Umbilical cord (tissue), 2 donors: ENCODE measurements at places on chromosomes 11 and 22.

DNA sequence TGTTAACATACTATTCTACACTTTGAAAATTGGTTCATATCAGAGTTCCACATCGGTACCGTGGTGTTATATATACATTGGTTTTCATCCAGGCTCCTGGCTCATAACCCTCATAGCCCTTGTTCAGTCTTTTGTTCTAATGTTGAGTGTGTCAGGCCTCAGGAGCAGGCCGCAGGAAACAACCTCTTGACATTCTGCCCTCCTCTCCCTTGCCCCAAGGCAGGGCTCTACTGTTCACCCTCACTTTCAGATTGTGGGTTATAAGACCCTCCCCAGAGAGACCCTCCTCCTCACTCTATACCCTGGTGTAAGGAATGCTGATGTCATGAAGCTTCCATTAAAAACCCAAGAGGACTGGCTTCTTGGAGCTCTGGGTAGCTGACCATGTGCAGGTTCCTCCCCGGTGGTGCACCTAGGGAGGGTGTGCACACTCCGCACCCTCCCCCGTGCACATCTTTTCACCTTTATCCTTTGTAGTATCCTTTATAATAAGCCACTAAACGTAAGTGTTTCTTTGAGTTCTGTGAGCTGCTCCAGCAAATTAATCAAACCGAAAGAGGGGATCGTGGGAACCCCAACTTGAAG, 12.1 kb downstream of the SSH3 start:
- DNase-seq: no peak

DNA sequence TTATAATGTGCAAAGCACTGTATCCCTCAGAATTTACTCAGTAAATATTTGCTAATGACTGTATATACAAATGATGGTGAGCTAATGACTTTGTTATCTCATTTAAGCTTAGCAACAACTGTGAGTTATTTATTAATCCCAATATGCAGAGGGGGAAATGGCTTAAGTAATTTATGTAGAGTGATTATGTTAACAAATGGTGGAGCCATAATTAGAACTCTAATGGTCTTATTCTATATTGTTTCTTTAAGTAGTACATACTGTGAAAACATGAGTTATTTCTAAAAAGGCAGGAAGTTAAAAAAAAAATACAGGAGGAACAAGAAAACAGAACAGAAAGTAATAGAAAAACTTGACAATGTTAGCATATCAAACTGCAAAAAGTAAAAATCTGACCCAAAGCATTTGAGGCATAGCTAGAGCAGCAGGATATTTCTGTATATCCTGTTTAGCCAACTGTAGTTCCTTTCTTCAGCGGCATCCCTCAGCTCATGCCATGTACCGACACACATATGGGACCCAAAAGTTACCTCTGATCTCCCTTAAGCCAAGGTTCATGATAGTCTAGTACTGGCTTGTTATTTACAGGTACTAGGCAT, 94.2 kb downstream of the FCHSD2 start:
- peak; percentile 33 for DNase-seq

GRCh38 chr11:64598106-64598796, 7.2 kb downstream of the SLC22A12 start:
- DNase-seq: no peak

DNA sequence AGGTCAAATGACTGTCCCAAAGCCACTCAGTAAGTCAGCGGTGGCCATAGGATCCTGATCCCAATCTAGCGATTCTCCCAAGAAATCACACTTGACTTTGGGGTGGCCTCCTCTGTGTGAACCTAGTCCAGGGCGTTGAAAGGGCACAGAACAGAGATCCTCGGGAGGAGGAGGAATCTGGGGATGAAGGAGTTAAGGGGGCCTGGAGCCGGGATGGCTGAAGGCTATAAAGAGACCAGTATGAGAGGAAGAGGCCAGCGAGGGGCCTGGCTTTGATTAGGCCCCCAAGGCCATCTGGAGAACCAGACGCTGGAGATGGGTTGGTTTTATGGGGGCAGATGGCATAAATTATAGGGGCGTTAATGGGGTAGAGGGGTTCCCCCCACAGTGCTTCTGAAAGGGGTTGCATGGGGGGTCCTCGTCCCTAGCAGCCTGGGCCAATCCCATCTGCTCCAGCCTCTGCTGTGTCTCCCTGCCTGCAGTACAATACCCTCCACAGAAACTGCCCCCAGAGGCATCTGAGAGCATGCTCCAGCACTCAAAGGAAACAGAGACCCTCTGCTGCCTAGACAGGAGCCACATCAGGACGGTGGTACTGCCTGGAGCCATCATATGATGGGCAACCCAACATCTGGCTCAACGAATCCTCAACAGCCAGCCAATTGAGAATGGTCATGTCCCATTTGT, 35.2 kb upstream of the TRIM29 start:
- DNase-seq: peak; percentile 53

DNA sequence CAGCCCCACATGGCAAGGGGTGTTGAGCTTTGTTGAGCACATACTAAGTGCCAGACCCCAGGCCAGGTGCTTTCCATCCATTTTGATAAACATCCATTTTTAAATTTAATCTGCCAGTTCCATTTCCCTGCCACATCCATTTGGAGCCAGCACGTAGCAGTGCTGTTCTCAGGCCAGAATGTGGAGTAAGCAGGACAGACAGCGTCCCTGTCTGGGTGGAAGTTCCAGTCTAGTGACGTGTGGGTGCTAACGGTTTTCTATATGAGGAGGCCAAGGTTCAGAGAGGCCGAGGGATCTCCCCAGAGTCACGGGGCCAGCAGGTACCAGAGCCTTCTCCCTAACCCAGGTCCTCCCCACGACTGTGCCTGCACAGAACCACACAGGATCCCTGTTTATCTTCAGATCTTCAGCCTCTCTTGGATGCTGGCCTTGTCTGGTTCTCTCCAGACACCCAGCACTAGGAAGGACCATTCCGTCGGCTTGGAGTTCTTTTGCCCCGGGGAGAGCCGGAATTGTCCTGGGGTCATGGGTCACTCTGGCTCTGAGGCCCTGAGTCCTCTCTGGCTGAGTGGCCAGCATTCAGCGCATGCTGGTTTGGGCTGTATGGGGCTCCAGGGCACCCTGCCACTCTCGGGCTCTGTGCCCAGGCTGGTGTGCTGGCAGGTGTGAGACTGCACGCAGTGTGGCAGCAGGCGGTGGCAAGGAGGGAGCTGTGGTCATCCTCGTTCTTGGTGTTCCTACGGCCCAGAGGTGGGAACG, 63.6 kb upstream of the PPARA start:
- DNase-seq: peak; percentile 20

DNA sequence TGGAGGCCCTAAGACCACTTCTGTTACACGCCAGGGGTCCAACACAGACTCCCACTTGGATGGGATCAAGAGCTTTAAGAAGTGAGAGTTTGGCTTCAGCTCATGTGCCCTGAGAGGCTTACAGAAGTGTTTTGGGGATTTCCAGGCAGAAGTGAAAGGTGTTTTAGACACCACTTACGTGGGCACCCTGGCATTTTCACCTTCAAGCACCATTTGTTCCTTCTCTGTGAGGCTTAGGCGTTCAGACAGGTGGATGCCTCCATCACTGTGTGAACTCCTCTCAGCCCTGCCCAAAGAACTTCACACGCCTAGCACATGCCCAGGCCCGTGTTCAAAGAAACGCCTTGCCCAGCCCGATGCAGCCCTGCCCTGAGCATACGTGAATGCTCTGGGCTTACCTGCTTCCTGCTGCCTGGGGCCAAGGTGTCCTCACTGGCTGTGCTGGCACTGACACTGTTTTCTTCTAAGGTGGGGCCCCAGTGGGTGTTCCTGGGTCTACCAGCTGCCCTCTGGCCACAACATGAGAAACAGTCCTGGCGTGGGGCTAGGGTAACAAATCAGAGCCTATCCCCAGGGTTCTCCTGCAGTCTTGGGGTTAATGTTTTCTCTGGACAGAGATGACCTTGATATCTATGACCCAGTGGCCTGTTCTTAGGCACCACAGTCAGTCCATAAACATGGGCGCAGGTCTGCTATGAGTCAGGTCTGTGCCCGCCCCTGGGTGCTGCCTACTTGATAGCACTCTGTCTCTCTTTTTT, 34.0 kb downstream of the AMPD3 start:
- DNase-seq: peak; percentile 7

DNA sequence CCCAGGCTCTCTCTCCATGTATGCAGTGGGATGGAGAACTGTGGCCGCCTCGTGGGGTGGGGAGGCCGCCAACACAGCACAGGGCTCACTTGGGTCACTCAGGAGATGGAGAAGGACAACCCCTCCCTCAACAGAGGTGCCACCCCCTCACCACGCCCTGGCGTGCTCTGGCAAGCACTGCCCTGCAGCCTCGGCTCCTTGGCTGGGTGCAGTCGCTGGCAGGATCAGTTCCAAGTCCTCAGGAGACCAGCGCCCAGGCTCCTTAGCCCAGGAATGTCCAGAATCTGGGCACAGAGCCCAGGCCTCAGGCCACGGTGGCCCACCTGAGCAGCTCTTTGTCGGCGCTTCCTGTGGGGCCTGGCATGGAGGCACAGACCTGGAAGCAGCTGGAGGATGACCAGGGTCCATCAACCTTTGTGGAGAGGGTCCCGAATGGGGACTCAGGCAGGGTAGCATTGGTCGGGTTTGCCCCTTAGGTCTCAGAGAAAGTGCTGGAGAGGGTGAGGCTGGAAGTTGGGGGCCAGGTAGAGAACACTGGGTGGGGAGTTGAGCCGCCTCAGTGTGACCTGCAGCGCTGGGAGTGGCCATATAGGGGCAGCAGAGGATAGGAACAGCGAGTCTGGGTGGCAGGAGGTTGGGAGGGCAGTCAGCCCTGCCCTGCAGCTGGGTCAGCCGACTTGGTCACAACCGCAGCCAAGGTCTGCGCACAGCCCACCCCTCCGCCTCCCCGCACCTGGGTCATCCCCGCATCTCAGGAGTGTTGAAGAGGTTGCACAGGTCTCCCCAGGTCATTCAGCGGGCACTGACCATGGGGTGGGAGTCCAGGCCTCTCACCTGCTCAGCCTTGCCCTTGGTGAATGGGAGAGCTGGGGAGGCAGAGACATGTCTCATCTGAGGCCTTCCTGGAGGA, 8.2 kb downstream of the SUSD2 start:
- DNase-seq: peak; percentile 57

- no peak for DNase-seq
These were observed 19.1 kb downstream of the PIK3C2A start for GRCh38 chr11:17188675-17189074.

DNA sequence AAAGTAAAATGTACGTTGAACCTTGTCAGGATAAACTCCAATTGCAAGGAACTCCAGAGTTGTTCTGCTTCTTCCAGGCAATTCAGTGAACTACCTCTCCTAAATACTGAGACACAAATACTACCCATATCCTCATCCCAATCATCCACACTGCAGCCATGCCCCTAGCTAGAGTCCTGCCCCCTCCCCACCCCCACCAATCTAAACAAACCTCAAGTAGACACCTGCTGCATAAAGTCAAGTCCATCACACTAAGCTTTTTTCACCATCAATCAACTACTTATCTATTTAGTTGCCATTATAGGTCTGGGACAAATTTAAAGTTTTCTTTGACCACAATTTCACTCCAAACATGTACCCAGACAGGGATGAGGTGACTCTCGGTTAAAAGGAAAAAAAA, 93.2 kb upstream of the APOA1 start:
- no peak for DNase-seq

DNA sequence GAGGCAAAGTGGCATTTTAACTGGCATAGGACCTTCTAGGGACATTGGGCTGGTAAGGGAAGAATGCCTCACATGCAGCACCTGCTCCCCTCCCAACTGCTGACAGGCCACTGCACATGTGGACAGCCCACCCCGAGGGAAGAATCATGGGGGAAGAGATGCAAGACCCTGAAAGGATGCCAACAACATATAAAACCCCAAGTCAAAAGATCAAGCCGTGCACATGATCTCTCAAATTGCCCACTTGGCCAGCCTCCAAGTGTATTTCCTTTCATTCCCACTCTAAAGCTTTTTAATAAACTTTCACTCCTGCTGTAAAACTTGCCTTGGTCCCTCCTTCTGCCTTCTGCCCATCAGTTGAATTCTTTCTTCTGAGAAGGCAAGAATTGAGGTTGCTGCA, 947.8 kb upstream of the CCDC90B start:
- DNase-seq: no peak

- DNase-seq: no peak
These were observed 121.6 kb downstream of the KIRREL3 start for GRCh38 chr11:126878913-126879482.

GRCh38 chr22:23899042-23899745, 5.0 kb downstream of the MIF start:
- no peak for DNase-seq

DNA sequence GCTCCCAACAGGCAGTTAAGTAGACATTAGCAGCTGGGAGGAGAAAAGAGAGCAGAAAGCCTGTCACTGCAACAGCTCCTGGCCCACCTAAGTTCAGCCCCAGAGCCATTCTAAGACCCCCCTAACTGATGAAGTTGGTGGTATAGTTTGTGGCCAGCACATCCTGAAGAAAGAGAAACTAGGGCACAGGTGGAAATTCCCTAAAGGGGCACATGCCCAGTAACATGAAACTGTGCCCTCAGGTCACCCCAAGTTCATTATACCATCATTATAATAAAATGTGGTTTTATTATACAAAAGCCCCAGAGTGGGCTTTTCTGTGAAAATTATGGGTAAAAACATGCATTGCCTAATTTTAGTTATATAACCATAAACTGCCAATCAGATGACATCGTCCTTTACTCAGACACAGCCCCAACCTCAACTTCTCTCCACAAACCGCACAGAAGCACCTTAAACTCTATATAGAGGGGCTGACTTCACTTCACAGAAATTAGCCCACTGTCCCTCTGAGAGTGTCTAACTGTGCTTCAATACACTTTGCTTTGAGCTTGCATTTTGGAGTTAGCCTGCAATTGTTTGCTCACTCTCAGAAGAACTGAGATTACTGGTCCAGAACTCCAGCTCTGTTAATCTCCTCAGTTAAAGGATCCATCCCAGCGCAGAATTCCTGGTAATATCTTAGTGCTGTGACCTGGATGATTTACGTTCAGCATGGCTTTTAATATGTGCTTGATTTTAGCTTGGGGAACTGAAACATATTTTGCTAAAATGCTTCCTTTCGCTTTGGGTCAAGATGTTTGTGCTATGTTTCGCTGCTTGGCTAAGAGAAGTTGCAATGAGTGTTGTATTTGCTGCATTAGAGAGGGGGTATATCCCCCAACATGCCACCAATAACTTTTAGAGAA, 1.8 kb upstream of the APOL3 start:
- DNase-seq: peak; percentile 26

- no peak for DNase-seq
These were observed 28.7 kb downstream of the PDGFB start for GRCh38 chr22:39216143-39216490.

GRCh38 chr11:59671471-59671870, 2.6 kb upstream of the PATL1 start:
- DNase-seq: no peak

GRCh38 chr22:46557736-46558480, 20.5 kb upstream of the CELSR1 start:
- DNase-seq: no peak

DNA sequence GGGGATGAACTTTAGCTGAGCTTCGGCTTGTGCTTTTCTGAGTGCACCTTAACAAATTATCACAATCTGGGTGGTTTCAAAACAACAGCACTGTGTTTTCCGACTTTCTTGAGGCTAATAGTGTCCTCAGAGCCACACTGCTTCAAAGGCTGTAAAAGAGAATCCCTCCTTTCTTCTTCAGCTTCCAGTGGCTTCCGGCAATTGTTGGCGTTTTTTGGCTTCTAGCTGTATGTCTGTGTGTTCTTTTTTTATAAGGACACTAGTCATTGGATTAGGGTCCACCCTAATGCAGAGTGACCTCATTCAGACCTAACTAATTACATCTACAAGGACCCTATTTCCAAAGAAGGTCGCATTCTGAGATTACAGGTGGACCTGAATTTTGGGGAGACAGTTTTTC, 30.6 kb downstream of the KIAA1671 start:
- DNase-seq: no peak

GRCh38 chr11:77069969-77070582, 3.3 kb downstream of the CAPN5 start:
- no peak for DNase-seq
